ENCODE measurements at places on chromosomes 4 and X. TPM values are rescaled to one million over a fixed set of nuclear protein-coding genes. Genes with fewer than 3 reads are reported as not detected.

DNA sequence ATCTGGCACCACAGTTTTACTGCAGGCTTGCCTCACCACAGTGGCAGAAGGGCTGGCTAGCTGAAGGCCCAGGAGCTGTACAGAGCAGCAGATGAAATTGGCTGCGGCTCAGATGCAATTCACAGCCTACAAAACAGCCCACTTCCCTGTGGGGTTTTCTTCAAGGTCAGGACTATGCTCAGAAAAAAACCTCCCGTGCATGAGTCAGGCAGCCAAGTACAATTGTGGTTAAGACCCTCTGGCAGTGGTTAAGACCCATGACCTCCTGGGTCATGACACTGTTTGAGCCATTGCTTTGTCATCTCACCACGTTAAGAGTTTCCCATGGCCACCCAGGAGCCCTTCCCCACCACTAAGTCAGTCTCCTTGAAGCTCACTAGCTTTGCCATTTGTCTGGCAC is 276.3 kb downstream of the HNRNPD start:
- no peaks in the 10 kb centered on the region for H3K4me1 ChIP-seq
- no peaks in the 10 kb centered on the region for H3K36me3 ChIP-seq
- no peaks in the 10 kb centered on the region for H3K27me3 ChIP-seq

GRCh38 chr4:1413204-1413663 is 7.0 kb upstream of the NKX1-1 start:
- no peak for DNase-seq
- H3K27me3 ChIP-seq: peaks cover 37% of the 10 kb centered on the region
- no peak overlapping the region for H3K4me3 ChIP-seq
- peaks cover 9% of the 10 kb centered on the region for H3K4me1 ChIP-seq

- no peaks in the 10 kb centered on the region for H3K4me1 ChIP-seq
- H3K27ac ChIP-seq: peak overlapping the region; percentile 85
- no peaks in the 10 kb centered on the region for H3K27me3 ChIP-seq
- H3K4me3 ChIP-seq: peak overlapping the region; percentile 57
- no peak for DNase-seq
Measured at GRCh38 chrX:101931136-101931487, 715 bp downstream of the ZMAT1 start.

DNA sequence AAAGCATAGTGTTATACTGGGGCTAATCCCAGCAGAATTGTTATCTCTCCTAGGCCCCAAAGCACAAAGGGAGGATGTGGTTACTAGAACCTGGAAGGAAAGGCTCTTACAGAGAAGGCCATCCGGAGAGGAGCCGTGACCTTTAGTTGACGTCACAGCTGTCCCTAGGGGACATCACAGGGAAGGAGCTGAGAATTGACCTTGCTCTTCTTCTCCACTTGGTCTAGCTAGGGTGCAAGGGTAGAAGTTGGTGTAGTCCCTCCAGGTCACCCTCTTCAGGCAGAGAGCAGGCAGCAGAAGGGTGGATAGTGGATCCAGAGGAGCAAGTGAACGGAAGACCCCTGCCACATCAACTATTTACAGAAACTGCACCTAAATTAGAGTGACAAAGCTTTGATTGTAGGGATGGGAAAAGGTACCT is 22.8 kb upstream of the FGF2 start:
- DNase-seq: no peak
- no peaks in the 10 kb centered on the region for H3K27me3 ChIP-seq
- H3K36me3 ChIP-seq: no peaks in the 10 kb centered on the region
- H3K27ac ChIP-seq: no peak overlapping the region

- DNase-seq: no peak
- H3K4me1 ChIP-seq: no peaks in the 10 kb centered on the region
Measured at GRCh38 chr4:86122404-86122803, 237.4 kb downstream of the MAPK10 start.

DNA sequence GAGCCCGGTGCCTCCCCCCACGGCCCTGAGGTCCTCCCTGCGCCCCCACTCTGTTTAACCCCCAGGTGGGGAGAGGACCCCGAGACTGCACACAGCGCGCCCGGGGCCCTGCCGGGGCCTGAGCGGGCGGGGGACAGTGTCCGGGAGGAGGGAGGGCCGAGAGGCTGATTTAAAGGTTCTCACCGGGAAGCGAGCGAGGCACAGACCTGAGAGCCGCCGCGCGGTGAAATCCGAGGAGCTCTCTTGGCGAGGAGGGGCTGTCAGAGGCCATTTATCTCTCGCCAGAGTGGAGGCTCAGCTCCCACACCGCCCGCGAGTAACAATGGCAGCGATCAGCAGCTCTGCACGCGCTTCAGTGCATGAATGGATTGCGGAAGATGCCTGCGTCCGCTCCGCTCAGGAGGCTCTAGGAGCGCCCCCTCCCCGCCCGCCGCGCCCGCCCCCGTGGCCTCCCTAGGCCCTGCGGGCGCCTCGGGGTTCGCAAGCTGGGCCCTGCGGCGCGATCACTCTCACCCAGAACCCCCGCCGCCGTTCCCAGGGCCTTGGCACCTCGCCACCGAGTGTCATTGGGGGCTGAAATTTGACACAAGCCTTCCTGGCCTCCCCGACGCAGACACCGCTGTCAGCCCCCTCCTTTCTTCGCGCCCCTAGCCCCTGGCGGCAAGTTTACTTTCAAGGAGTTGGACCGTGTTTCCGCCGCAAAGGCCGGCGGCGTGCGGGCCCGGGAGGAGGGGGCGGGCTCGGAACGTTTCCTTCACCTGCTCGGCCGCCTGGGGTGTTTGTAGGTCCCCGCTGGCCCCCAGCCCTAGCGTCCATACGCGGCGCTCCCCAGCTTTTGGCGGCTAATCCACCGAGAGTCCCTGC is 48.7 kb upstream of the BCOR start:
- no peaks in the 10 kb centered on the region for H3K36me3 ChIP-seq
- no peak for DNase-seq
- H3K4me1 ChIP-seq: peaks cover 48% of the 10 kb centered on the region
- H3K4me3 ChIP-seq: peak overlapping the region; percentile 47

GRCh38 chrX:48107717-48108116 is 22.7 kb upstream of the SPACA5B start:
- no peak for DNase-seq
- H3K4me3 ChIP-seq: no peak overlapping the region
- no peaks in the 10 kb centered on the region for H3K4me1 ChIP-seq
- H3K27me3 ChIP-seq: peaks cover 4% of the 10 kb centered on the region
- H3K27ac ChIP-seq: no peak overlapping the region
- H3K36me3 ChIP-seq: no peaks in the 10 kb centered on the region

- no peak for DNase-seq
- no peak overlapping the region for H3K27ac ChIP-seq
- H3K4me1 ChIP-seq: no peaks in the 10 kb centered on the region
- no peak overlapping the region for H3K4me3 ChIP-seq
Measured at GRCh38 chr4:82696117-82696860, 102.3 kb downstream of the SCD5 start.

GRCh38 chr4:52957220-52957686 is 95.1 kb downstream of the RASL11B start:
- peak; percentile 74 for DNase-seq
- no peaks in the 10 kb centered on the region for H3K36me3 ChIP-seq
- no peaks in the 10 kb centered on the region for H3K27me3 ChIP-seq
- H3K4me3 ChIP-seq: no peak overlapping the region

DNA sequence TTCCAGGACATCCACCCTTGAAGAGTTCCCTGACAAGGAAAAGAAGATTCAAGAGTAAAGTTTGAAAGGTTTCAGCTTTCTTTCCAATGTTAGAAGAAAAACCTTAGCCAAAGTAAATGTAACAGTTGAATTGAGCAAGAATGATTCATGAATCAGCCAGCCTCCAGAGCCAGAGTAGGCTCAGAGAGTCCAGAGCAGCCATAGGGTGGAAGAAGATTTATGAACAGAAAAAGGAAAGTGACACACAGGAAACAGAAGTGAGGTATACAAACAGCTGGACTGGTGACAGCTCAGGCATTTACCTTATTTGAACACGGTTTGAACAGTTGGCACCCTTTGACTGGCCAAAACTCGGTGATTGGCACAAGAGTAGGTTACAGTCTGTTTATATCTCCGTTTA is 63.2 kb downstream of the QDPR start:
- H3K27ac ChIP-seq: no peak overlapping the region
- no peak overlapping the region for H3K4me3 ChIP-seq
- H3K27me3 ChIP-seq: no peaks in the 10 kb centered on the region
- no peaks in the 10 kb centered on the region for H3K36me3 ChIP-seq
- no peak for DNase-seq

DNA sequence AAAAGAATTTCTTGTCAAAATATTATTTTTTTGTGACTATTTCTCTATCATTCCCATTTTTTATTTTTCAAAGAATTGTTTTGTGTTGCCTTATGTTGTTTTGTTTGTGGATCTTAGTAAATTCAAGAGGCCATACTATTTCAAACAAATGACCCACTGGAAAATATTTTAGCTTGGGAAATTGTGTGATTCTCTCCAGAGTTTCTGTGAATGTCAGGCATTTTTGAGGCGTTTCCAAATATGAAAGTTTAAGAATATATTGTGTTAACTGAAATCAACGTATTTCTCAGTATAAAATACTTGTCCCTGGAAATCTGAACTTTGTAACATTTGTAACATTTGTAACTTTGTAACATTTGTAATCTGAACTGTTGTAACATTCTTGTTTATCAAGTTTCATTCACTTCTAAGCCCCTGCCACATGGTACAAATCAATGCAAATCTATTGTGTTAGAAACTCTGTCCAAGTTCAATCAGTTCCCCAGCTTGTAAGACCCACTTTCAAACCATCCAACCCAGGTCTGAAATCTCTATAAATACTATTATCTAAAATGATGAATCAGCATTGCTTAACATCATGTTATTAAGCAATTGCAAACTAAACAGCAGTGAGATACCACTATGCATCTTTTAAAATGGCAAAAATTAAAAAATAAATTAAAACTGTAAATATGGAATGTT is 465.4 kb upstream of the GRID2 start:
- H3K27ac ChIP-seq: no peak overlapping the region
- no peak overlapping the region for H3K4me3 ChIP-seq
- no peaks in the 10 kb centered on the region for H3K27me3 ChIP-seq
- no peaks in the 10 kb centered on the region for H3K4me1 ChIP-seq
- H3K36me3 ChIP-seq: no peaks in the 10 kb centered on the region

DNA sequence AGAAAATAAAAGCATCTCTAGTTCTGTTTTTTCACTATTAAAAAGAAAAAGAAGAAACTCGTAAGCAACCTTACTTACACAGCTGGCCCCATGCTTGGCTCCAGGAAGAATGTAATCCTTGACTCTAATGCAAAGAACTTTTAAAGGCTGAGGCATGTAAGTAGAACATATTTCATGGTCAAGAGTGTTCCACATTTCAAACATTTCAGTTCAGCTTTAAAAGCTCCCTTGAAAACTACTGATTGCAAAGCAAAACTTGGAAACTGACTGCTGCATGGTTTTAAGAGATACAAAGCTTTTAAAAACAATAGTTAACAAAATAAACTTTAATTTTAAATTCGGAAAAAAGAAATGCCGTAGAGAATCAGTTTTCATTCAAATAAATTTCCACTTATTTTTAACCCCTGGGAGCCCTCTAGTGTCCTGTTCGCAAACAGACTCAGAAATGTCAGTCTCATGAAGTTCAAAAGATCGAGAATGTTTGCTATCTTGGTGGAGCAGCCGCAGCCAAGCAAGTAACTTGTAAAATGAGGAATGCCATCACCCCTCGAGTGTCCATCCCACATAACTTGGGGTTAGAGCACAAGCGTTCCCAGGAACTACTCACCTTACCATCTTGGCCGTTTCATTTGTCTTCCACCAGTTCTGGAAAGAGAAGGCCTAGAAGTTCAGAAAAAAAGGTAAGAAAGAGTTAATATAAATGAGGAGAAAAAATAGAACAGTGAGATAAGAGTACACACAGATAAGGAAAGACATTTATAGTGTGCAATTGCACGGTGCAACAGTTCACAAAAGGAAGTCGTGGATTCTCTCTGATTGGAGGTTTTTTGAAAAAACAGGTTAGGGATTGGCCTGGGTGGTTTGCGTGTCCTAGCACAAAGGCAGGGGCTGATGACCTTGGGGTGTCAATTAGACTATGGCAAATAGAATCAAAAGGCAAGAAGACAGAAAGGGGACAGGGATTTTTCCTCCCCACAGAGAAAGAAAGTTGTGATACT is at the start of gene GASK1B:
Gene GASK1B, minus strand, starts transcription at position 765 of the 998 bp plus-strand sequence. CDS start 1,650 bp downstream, outside the sequence.
- no peaks in the 10 kb centered on the region for H3K36me3 ChIP-seq
- peak within 1 kb of the TSS; percentile 50 for H3K4me3 ChIP-seq
- H3K27ac ChIP-seq: no peak within 1 kb of the TSS

DNA sequence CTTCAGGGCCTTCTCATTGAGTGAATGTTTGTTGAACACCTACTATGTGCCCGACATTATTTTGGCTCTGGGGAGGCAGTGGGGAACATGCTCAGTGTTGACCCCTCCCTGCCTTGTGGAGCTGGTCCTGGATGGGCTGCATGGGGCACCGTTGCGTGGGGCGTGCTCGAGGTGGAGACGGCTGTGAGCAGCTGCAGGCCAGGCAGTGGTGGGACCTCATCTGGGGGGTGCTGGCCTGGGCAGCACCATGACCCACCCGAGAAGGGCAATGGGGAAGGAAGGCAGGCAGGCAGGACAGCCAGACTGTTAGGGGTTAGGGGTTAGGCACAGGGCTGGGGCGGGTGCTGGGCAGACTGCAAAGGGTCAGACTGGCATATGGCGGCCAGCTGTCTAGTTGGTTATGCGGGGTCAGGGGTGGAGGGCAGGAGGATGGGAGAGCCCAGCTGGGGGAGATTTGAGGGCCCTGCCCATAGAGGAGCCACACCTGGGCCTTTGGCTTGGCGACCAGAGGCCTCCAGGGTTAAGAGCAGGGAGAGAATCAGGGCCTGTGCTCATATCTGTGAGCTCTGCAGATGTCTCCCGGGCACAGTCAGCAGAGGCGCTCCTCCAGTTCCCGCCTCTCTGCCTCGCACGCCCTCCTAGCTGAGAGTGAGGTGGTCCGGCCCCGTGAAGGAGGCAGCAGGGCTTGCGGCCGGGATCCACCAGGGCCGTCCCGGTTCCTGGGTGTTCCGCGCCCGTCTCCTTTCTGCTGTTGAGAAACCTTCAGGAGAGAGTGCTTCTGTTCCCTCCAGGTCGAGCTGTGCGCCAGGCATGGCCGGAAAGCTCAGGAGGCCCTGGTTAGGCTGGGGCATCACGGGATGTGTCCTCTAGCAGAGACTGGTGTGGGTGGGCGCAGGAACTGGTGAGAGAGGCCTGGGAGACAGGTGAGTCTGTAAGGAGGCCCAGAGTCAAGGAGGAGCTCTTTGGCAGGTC is 73.3 kb downstream of the RGS12 start:
- peaks cover 18% of the 10 kb centered on the region for H3K4me1 ChIP-seq
- no peak overlapping the region for H3K27ac ChIP-seq
- no peak overlapping the region for H3K4me3 ChIP-seq
- no peaks in the 10 kb centered on the region for H3K36me3 ChIP-seq
- H3K27me3 ChIP-seq: no peaks in the 10 kb centered on the region

- no peaks in the 10 kb centered on the region for H3K27me3 ChIP-seq
- H3K4me1 ChIP-seq: no peaks in the 10 kb centered on the region
- H3K36me3 ChIP-seq: no peaks in the 10 kb centered on the region
- no peak overlapping the region for H3K27ac ChIP-seq
- no peak overlapping the region for H3K4me3 ChIP-seq
Measured at GRCh38 chr4:18034099-18034498, 12.5 kb upstream of the LCORL start.

CHIC2 gene
- 31.3 TPM for total RNA-seq

CYLC1 gene
- total RNA-seq: not detected

RASSF6 gene
- 50.4 TPM for total RNA-seq

Measured in stomach (tissue), 19 donors.